ENCODE measurements at places on chromosomes 5 and 9.

DNA sequence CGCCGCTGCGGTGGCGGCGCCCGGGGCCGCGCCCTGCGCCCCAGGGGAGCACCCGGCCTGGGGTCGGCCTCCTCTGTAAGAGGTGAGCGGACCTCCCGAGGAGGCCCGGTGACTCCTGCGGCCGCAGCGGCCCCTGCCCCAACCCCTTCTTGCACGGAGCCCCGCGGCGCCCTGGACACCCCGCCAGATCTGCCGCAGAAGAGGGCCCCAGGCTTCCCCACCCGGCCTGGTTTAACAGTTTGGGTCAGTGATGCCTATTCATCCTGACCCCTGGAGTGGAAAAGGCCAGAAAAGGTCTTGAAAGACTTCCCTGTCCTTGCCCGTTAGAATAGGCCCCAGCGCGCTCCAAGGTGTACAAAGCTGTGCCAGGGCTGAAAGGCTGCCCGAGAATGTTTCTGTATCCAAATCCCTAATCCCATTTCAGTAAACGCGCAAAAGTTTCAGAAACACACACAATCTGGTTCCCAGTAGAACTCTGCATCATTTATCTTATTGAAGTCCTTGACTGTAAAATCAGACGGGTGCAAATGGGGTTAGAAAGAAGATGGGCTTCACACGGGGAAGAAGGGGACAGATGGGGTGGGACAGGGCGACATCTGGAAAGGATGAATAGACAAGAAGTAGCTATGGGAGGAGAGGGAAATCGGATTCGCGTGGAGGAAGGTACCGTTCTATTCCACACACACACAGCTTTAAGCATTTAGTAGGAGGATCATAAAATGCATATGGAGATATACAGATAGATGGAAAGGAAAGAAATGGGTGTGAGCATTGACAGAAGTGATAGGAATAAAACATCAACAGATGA, 1.1 kb upstream of the SSBP2 start:
- H3K27me3 ChIP-seq, result no peaks in the 10 kb centered on the region
- DNase-seq, result no peak
- H3K4me1 ChIP-seq, result peaks cover 23% of the 10 kb centered on the region

DNA sequence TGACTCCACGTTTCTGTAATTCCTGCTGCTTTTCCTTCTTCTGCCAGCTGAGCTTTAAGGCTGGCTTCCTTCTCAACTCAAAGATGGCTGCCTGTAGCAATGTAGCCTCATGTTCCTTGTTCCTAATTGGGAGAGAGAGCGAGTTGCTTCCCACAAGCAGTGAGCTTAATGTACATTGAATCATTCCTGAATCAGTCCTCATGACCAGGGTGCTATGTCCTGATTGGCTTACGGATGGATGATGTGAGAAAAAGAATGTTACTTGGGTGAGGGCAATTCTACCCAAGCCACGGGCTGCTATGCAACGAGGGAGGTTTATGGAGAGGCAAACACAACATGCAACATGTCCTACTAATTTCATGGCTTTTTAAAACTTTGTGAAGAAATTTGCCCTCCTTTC, 356.2 kb downstream of the RASEF start:
- no peak for DNase-seq
- H3K27me3 ChIP-seq, result no peaks in the 10 kb centered on the region
- H3K4me1 ChIP-seq, result no peaks in the 10 kb centered on the region
- no peak overlapping the region for H3K4me3 ChIP-seq

GRCh38 chr5:72814104-72814503, 2.4 kb upstream of the TNPO1 start:
- H3K4me1 ChIP-seq, result peaks cover 15% of the 10 kb centered on the region
- no peak overlapping the region for H3K27ac ChIP-seq
- H3K27me3 ChIP-seq, result no peaks in the 10 kb centered on the region
- no peak for DNase-seq
- no peaks in the 10 kb centered on the region for H3K36me3 ChIP-seq

GRCh38 chr5:173670130-173670651, 53.7 kb upstream of the BOD1 start:
- no peaks in the 10 kb centered on the region for H3K27me3 ChIP-seq
- no peak overlapping the region for H3K4me3 ChIP-seq
- no peaks in the 10 kb centered on the region for H3K36me3 ChIP-seq
- no peak overlapping the region for H3K27ac ChIP-seq

- no peak within 1 kb of the TSS for H3K4me3 ChIP-seq
- H3K36me3 ChIP-seq, result no peaks in the 10 kb centered on the region
- no peak within 1 kb of the TSS for H3K27ac ChIP-seq
- no peak for DNase-seq
These were observed at the start of gene PCDHGA1 for GRCh38 chr5:141330299-141331080. Gene PCDHGA1 (plus strand): TSS chr5:141330514.

GRCh38 chr9:130078547-130078946, 24.8 kb downstream of the GPR107 start:
- no peak for DNase-seq
- H3K27ac ChIP-seq, result no peak overlapping the region
- peaks cover 11% of the 10 kb centered on the region for H3K4me1 ChIP-seq
- no peak overlapping the region for H3K4me3 ChIP-seq
- no peaks in the 10 kb centered on the region for H3K27me3 ChIP-seq

- H3K27ac ChIP-seq, result no peak overlapping the region
- no peak overlapping the region for H3K4me3 ChIP-seq
- DNase-seq, result no peak
- H3K36me3 ChIP-seq, result no peaks in the 10 kb centered on the region
- no peaks in the 10 kb centered on the region for H3K4me1 ChIP-seq
- H3K27me3 ChIP-seq, result no peaks in the 10 kb centered on the region
These were observed 48.9 kb downstream of the CFAP90 start for GRCh38 chr5:7801891-7802614.

- no peak overlapping the region for H3K4me3 ChIP-seq
- no peak overlapping the region for H3K27ac ChIP-seq
These were observed 346.8 kb downstream of the PIK3R1 start for GRCh38 chr5:68562308-68562707.

GRCh38 chr9:127223810-127224177, 40.8 kb upstream of the GARNL3 start:
- no peaks in the 10 kb centered on the region for H3K27me3 ChIP-seq
- H3K36me3 ChIP-seq, result no peaks in the 10 kb centered on the region
- no peak for DNase-seq
- H3K27ac ChIP-seq, result peak overlapping the region; percentile 92
- H3K4me1 ChIP-seq, result peaks cover 6% of the 10 kb centered on the region

DNA sequence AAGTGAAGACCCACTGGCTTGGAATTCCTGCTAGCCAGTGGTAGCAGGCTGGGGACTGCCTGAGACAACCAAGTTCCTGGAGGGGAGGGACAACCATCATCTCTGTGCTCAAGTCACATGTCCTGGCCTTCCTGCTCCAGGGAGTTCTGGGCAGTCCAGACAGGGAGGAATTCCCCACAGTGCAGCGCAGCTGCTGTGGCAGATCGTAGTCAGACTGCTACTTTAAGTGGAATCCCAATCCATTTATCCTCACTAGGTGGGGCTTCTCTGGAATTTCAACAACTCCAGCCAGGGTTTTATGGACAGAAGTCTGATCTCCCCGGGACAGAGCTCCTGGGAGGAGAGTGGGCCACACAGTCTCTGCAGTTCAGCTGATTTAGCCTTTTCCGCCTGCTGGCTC, 20.9 kb upstream of the OR5C1 start:
- no peaks in the 10 kb centered on the region for H3K27me3 ChIP-seq
- H3K4me1 ChIP-seq, result no peaks in the 10 kb centered on the region
- no peak for DNase-seq

- H3K27me3 ChIP-seq, result no peaks in the 10 kb centered on the region
- H3K27ac ChIP-seq, result no peak overlapping the region
- no peak overlapping the region for H3K4me3 ChIP-seq
- DNase-seq, result no peak
- H3K36me3 ChIP-seq, result no peaks in the 10 kb centered on the region
These were observed 280.3 kb upstream of the CDH9 start for GRCh38 chr5:27318701-27319100.

- H3K4me1 ChIP-seq, result no peaks in the 10 kb centered on the region
- H3K36me3 ChIP-seq, result no peaks in the 10 kb centered on the region
- no peaks in the 10 kb centered on the region for H3K27me3 ChIP-seq
- H3K27ac ChIP-seq, result no peak overlapping the region
These were observed 34.1 kb downstream of the CRHBP start for GRCh38 chr5:76986825-76987526.

DNA sequence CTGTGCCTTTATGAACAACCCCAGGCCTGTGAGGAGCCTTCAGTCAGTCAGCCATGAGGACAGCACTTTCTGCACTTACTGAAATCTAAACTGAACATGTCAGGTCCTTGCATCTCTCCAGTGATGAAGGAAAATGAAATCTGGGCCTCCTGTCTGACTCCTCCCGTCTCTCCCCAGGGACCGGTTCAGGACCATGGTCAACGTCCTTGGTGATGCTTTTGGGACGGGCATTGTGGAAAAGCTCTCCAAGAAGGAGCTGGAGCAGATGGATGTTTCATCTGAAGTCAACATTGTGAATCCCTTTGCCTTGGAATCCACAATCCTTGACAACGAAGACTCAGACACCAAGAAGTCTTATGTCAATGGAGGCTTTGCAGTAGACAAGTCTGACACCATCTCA, 77.0 kb upstream of the PLPP6 start:
- H3K4me3 ChIP-seq, result no peak overlapping the region
- H3K27me3 ChIP-seq, result no peaks in the 10 kb centered on the region
- DNase-seq, result no peak

Measured in Caco-2 (cell line).